ENCODE measurements at places on chromosomes 4 and X.

DNA sequence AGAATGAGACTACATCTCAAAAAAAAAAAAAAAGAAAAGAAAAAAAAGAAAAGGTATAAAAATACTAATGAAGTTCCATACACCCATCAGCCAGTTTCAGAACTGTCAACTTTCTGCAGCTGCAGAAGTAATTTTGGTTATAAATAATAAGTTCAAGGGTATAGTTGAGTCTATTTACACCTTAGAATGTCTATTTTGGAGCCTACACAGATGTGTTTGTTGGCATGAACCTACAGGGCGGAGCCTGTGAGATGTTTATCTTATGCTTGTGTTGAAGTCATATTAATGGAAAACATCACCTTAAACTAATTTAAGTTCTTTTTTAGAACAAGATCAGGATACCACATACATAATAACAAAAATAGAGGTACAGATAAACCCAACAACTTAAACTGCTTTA, 85.8 kb downstream of the RAPGEF2 start:
- H3K27me3 ChIP-seq, result no peaks in the 10 kb centered on the region
- no peak overlapping the region for H3K4me3 ChIP-seq
- peaks cover 7% of the 10 kb centered on the region for H3K4me1 ChIP-seq
- DNase-seq, result no peak

DNA sequence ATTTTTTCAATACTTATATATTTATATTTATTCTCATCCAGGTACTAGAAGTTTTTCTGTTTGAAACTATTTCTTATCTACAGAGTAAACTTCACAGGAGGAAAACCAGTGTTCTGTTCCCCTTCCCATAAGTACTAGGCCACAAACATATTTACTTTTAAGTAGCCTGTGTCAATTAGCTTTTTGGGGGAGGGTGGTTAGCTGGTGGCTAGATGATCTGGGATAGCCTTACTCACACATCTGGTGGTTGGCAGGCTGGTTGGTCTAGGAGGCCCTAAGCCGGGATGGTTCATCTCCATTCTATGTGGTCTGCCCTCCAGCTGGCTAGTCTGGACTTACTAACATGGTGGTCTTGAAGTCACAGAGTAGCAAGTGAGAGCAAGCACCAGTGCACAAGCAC, 6.2 kb downstream of the JADE3 start:
- H3K27ac ChIP-seq, result no peak overlapping the region
- H3K27me3 ChIP-seq, result peaks cover 33% of the 10 kb centered on the region
- DNase-seq, result no peak
- H3K4me1 ChIP-seq, result peaks cover 15% of the 10 kb centered on the region
- no peak overlapping the region for H3K4me3 ChIP-seq

- peak overlapping the region; percentile 77 for H3K27ac ChIP-seq
- peak overlapping the region; percentile 53 for H3K4me3 ChIP-seq
- H3K27me3 ChIP-seq, result no peaks in the 10 kb centered on the region
Measured at GRCh38 chr4:39048311-39048710, 13.7 kb upstream of the KLHL5 start.

DNA sequence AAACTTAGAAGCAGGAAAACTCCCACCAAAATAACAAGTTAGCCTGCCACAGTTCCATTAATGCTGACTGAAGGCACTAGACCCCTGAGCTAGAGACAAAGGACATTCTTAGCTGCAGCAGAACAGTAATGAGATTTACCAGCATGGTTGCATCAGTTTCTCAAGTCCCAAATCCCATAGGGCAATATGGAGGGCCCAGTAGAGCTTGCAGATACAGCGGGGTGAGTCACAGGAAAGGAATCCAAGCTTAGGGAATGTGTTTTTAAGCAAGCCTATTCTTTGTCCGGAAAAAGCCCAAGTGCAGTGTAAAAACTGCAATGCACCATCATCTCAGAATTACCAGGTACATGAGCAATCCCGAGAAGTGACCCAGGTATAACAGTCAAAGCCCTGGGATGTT, 51.3 kb upstream of the EXOC1L start:
- H3K27ac ChIP-seq, result no peak overlapping the region
- no peaks in the 10 kb centered on the region for H3K36me3 ChIP-seq
- no peaks in the 10 kb centered on the region for H3K4me1 ChIP-seq
- no peak overlapping the region for H3K4me3 ChIP-seq
- DNase-seq, result no peak

DNA sequence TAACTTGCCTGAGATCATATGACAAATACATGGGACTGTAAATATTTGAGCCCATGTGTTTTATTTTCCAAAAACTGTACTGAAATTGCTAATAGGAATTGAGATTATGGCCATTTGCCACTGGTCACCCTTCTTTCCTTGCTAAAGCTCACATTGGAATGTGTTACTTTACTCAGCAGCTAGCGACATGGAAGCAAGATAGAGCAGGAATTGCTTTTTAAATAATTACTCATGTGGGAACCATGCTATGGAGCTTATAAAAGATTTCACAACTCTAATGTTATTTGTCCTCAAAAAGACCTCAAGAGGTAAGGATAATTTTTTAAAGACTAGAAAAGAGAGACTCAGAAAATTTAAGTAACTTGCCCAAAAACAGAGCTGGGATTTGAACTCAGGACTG, 48.8 kb upstream of the AFAP1 start:
- no peak overlapping the region for H3K27ac ChIP-seq
- DNase-seq, result no peak
- H3K36me3 ChIP-seq, result no peaks in the 10 kb centered on the region
- H3K27me3 ChIP-seq, result peaks cover 4% of the 10 kb centered on the region
- peaks cover 2% of the 10 kb centered on the region for H3K4me1 ChIP-seq

DNA sequence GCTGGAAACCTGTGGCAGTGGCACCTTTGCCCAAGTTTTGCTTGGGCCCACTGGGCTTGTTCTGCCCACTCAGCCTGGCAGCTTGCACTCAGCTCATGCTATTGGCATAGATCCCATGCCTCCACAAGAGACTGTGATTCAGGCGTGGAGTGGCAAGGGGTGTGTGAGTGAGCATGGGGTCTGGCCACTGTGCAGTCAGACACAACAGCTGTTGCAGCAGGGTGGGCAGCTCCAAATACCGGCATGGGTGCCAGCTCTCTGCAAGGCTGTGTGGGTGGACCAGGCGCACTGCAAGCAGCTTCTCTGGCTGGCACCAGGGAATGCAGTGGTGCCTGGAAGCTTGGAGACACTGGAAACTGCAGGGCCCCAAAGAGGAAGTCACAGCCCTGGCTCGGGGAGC, 27.4 kb upstream of the DIPK2B start:
- H3K4me1 ChIP-seq, result peaks cover 13% of the 10 kb centered on the region
- H3K36me3 ChIP-seq, result no peaks in the 10 kb centered on the region
- no peak overlapping the region for H3K27ac ChIP-seq
- no peak overlapping the region for H3K4me3 ChIP-seq
- no peak for DNase-seq
- no peaks in the 10 kb centered on the region for H3K27me3 ChIP-seq

- H3K4me3 ChIP-seq, result no peak overlapping the region
- H3K27ac ChIP-seq, result no peak overlapping the region
- no peaks in the 10 kb centered on the region for H3K36me3 ChIP-seq
- no peak for DNase-seq
- H3K27me3 ChIP-seq, result no peaks in the 10 kb centered on the region
Measured at GRCh38 chr4:55031158-55031557, 94.2 kb downstream of the KDR start.

GRCh38 chr4:8280158-8280875, 10.8 kb downstream of the HTRA3 start:
- H3K4me1 ChIP-seq, result no peaks in the 10 kb centered on the region
- no peaks in the 10 kb centered on the region for H3K36me3 ChIP-seq
- H3K27ac ChIP-seq, result no peak overlapping the region
- no peaks in the 10 kb centered on the region for H3K27me3 ChIP-seq
- DNase-seq, result no peak
- H3K4me3 ChIP-seq, result no peak overlapping the region

DNA sequence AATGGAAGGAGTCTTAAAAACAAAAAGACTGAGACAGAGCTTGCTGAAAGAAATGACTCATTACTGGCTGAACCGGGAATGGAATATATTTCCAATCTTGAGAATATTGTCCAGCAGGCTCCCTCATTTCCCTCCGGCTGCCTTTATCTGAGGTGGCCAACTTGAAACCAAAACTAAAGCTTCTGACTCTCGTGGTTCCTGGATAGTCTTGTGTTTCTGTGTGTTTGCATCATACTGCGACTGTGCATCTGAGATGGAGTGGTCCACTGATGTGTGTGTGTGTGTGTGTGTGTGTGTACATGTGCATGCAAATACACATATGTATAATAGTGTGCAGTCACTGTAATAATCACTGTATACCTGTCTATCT, 145.6 kb upstream of the SCML1 start:
- H3K27me3 ChIP-seq, result no peaks in the 10 kb centered on the region
- H3K4me3 ChIP-seq, result no peak overlapping the region
- no peak overlapping the region for H3K27ac ChIP-seq
- H3K4me1 ChIP-seq, result peaks cover 19% of the 10 kb centered on the region
- DNase-seq, result no peak
- H3K36me3 ChIP-seq, result no peaks in the 10 kb centered on the region

- H3K4me1 ChIP-seq, result no peaks in the 10 kb centered on the region
- H3K27ac ChIP-seq, result no peak overlapping the region
- no peak overlapping the region for H3K4me3 ChIP-seq
- no peaks in the 10 kb centered on the region for H3K36me3 ChIP-seq
Measured at GRCh38 chr4:135319685-135320084, 1118.1 kb upstream of the PABPC4L start.

DNA sequence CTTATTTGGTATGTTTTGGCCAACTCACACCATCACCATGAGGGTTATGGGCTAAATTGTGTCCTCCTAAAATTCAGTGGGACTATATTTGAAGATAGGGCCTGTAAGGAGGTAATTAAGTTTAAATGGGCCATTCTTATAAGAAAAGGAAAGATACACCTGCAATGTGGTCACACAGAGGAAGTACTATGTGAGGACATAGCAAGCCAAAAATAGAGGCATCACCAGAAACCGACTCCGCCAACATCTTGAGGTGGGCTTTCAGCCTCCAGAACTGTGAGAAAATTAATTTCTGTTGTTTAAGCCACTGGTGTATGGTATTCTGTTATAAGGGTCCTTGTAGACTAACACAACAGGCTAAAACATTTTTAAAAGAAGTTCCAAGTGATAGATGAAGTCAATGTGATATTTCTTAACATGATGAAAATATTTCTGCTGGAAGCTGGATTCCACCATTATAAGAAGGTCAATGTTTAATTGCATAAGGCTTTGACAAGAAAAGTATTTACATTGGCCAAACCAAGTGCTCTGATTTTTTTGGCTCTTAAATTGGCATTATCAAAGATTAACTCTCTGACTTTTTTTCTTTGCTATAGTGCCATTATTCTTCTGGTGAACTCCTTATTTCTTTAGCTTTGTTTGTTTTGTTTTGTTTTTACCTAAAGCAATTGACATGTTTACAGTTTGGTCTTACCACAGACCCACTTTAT, 540.9 kb downstream of the PPARGC1A start:
- H3K36me3 ChIP-seq, result no peaks in the 10 kb centered on the region
- no peak overlapping the region for H3K27ac ChIP-seq
- no peaks in the 10 kb centered on the region for H3K4me1 ChIP-seq
- no peaks in the 10 kb centered on the region for H3K27me3 ChIP-seq

DNA sequence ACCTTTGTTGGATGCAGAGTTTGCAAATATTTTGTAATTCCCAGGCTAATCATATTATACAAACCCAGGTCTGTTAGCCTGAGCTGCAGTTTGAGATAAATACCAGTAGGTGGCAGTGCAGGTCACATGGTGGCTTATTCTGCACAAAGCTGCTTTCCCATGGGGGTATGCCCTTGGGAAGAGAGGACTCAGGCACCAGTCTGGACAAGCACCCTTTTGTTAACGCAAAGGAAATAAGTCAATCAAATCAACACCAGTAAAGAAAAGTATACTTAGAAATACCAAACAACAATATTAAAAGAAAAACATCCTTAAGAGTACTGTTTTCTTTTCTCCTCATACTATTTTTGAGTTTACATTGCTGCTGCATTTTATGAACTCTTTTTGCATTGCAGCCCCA, 389.0 kb upstream of the ZFP42 start:
- no peaks in the 10 kb centered on the region for H3K4me1 ChIP-seq
- DNase-seq, result no peak
- no peaks in the 10 kb centered on the region for H3K36me3 ChIP-seq
- no peak overlapping the region for H3K4me3 ChIP-seq

DNA sequence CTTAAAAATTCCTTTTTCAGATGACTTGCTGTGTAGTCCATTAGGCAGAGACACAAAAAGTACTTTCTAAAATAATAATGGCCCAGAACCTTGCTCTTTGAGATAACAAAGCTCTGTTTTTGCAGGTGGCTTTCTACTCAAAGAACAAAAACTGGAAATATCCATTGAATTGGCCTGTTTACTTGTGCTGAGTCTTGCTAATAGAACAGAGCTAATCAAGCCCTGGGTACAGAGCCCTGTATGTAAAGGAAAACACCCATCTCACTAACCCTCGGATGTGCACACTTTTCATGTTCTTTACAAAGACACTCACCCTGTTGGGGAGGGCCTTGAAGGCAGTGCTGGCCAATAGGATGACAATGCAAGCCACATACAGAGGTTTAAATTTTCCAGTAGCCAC, 27.0 kb upstream of the LNX1 start:
- no peak for DNase-seq
- no peaks in the 10 kb centered on the region for H3K36me3 ChIP-seq
- H3K27me3 ChIP-seq, result peaks cover 2% of the 10 kb centered on the region
- H3K4me1 ChIP-seq, result no peaks in the 10 kb centered on the region
- H3K27ac ChIP-seq, result no peak overlapping the region
